ENCODE measurements at places on chromosomes 6 and 20.

GRCh38 chr20:43946659-43947315, 32.1 kb downstream of the TOX2 start:
- DNase-seq, result no peak

- no peak for DNase-seq
Observed at GRCh38 chr6:1611572-1612298, 2.0 kb downstream of the FOXC1 start.

DNA sequence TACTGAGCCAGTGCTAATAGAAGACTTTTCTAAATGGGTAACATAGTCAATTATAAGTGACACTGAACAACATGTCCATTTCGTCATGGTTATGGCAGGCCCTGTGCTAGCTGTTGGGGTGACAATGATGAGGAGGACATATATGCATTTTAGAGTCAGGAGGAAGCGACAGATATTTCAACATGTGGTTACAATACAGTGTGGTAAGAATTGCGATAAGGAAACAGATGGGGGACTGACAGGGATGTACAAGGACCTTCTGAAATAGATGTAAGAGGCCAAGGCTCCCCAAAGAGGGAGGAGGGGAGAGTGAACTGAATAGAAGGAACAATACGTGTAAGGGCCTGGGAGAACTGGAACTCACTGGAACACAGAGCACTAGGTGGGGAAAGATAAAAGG, 11.7 kb downstream of the MMP24 start:
- DNase-seq, result no peak

DNA sequence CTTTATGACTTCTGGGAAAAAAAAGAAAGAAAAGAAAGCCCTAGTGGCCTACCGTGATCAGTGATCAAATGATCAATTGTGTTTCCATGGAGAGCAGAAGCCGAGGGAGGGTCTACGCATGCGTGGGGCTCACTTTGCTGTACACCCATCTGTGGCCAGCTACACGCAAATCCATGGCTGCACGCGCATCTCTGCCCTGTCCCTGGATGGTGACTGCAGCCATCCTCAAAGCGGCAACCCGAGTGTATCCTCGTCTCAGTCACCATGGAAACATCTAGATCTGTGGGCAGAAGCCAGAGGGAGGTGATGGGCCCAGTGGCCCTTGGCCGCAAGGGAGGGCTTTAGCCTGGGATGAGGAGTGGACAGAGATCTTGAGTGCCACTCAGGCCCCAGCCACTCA, 785 bp upstream of the ULBP3 start:
- DNase-seq, result no peak

DNA sequence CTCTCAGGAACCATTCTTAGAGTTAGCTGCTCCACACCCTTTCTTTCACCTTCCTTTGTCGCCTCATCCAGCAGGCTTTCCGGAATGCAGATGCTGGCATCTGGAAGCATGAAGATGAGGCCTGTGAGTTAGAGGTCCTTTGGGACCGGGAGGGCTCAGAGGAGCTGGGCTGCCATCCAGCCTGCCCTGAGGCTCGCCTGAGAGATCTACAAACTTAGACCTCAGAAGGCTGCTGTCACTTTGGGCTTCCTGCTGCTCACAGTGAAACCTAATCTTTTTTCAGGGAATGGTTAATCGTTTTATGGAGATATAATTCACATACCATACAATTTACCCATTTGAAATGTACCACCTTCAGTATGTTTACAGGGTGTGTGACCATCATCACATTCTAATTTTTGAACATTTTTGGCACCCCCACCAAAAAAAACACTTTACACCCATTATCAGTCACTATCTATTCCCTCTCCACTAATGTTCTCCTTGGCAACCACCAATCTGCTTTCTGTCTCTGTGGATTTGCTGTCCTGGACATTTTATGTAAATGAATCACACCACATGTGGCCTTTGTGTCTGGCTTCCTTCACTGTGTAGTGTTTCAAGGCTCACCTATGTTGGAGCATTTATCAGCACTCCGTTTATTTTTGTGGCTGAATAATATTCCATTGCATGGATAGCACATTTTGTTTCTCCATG, 20.0 kb upstream of the MPC1 start:
- no peak for DNase-seq

DNA sequence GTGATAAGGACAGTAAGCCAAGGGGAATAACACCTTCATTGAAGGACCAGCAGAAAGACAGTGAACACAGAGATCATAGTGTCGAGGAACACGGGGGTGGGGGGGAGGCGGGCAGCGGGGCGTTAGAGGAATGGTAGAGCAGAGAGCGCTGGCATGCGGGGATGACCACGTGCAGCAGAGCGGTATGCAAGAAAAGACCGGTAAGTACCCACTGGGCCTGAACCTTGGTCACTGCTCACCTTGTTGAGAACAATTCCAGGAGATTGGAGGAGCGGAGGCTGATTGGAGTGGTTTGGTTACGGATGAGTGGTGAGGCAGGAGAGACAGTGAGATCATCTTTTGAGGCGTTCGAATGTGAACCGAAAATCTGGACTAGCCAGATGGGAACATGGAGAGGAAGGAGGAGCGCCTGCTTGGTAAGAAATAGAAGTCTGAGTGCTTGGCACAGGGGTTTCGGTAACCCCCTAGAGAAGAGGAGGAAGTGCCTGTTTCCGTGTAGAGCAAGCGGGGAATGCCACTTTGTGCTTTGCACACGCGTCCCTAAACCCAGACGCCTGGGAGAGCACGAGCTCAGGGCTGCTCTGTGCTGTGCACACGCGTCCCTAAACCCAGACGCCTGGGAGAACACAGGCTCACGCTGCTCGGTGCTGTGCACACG, 70.0 kb downstream of the FAM120B start:
- DNase-seq, result no peak

DNA sequence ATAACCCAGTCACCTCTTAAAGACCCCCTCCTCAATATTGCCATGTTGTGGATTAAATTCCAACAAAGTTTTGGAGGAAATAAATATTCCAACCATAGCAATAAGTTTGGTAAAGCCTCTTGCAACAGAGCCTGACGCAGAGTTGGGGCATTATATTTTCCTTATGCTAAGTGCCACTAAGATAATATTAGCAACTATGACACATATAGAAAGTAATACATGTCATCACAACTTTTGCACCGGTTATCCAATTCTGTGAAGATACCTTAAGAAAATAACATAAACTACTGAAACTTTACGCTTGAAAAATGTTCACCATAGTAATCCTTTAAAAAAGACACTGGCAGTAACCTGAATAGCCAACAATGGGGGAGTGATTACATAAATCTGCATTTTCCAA, 52.2 kb upstream of the TRERF1 start:
- no peak for DNase-seq

DNA sequence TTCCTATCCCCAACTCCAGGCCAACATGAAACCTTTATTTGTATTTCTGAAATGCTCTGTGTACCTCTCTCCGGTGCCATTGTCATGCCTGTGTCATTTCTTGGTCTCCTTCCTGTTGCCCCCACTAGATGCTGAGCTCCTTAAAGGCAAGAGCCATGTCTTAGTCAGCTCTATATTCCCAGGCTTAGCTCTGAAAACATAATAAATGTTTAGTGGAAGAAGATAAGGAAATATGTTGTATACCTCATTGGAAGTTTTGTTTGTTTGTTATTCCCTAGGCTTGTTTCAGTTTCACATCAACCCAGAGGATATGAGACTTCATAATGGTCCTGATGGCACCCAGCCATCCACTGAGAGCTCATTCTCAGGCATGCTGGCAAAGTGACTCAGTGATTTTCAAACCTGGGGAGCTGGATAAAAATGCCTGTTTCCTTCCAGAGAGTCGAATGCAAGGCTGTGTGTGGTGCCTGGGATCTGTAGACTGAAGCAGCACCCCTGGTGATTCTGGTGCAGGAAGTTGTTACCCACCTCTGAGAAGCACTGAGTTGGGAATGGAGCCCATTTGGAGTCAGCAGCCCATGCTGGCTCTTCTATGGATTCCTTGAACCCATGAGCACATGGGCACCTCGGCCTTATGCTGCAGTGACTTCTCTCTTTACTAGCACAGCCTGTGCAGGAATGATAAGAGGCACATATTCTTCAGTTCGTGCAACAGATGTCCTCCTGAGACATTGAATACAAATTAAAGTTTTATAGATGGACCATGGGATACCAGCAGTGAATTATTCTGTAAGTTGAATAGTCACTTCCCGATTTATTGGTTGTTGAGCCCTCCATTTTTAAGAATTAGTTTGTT, 205.2 kb downstream of the FARS2 start:
- DNase-seq, result no peak

DNA sequence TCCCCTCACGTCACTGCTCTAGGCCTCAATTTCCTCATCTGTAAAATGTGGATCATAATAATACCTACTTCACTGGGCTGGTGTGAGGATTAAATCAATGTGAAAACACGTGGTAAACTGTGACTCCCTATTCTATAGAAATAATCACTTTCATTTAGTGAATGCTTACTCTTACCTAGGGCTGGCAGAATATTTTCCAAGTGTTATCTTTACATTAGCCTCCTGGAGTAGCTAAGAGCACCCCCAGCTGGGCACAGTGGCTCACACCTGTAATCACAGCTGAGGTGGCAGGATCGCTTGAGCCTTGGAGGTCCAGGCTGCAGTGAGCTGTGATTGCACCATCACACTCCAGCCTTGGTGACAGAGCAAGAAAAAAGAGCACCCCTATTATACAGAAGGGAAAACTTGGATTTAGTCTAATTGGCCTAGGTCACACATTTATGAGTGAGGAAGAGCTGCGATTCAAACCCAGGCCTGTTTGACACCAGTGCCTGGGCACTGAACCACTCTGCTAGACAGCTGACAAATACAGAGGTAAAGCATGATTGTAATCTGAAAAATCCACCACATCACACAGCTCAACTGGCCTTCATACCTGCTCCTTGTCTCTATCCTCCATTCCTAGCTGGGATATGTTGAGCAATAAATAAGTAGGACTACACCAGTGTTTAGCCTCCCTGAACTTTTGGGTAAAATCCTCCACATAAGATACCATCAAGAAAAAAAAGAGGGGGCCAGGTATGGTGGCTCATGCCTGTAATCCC, 1.4 kb upstream of the SNTA1 start:
- peak; percentile 41 for DNase-seq

- DNase-seq, result no peak
Observed at GRCh38 chr6:35558571-35558970, 45.9 kb upstream of the TULP1 start.

DNA sequence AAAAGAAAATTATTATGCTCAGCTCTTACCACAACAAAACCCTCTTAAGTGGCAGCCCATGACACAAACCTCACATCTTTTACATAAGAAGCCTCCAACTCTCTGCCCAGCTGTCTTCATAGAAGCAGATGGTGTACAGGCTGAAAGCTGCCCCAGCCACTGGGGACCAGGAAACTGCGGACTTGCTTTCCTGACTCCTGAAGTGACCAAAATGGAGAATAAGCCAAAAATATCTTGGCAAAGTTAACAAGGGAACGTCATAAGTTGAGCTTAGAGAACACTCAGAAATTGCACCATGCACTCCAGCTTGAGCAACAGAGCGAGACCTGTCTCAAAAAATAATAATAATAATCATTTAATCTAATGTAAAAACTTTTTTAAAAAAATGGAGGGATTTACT, 160.3 kb upstream of the CDYL start:
- DNase-seq, result no peak

GRCh38 chr6:133241086-133241900, at the start of gene EYA4:
Gene EYA4, plus strand, starts transcription at chr6:133241357. Its CDS starts 33,424 bp downstream, at chr6:133274781.
- DNase-seq, result peak; percentile 18

GRCh38 chr6:115487331-115487730, 573.4 kb downstream of the FRK start:
- DNase-seq, result no peak

DNA sequence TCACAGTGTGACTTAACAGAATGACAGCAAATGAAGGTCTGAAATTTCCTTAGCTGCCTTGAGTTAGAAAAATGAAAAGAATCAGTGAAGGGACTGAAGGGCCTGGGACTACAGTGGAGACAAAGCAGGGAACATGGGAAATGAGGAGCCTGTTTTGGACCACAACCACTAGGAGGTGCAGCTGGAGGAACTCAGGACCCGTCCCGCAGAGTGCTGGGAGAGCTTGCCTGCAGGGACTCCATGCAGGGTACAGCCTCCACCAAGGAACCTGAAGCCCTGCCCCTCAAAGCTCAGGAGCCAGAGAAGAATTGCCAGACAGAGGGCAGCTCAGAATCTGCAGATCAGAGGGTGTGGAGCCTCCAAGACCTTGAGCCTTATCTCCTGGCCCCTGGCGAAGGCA, 50.7 kb downstream of the LRFN2 start:
- DNase-seq, result no peak

- no peak for DNase-seq
Observed at GRCh38 chr6:112400282-112400681, 53.2 kb downstream of the RFPL4B start.

DNA sequence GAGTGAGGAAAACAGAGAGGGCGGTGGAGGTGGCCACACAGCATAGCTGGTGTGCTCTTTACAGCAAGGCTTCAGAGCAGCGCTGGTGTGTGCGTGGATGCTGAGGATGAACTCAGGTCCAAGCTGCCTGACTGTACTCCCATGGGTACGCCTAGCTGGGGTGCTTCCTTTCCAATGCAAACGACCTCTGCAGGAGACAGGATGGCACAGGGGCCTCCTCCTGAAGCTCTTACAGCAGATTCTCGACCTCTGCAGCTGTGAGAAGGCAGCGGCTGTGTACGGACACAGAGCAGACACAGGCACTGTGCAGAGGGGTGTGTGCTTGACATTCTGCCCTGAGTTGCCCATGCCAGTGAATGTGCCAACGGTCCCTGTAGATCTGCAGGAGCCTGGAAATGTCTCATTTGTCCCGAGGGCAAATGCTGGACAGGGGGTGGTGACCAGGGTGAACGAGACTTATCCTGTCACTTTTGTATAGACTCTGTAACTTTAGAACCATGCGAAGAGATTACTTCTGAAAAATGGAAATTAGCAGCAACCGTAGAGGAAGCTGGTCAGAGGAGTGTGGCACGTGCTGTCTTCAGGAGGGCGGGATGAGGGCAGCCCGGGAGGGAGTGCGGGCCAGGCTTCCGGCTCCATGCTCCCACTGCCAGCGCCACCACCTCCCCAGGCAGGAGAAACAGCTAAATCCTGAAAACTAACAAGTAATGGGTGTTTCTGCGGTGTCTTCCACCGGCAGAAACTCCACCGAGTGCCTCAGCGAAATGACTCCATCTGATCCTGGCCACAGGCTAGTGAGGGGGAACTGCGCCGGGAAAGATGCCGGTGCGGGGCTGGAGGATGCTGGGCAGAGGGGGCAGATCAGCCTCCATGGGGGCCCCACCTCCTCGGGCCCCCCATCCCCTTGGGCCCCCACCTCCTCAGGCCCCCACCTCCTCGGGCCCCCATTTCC, 120.9 kb upstream of the RPS6KA2 start:
- no peak for DNase-seq

- DNase-seq, result no peak
Observed at GRCh38 chr20:16472045-16472872, 101.0 kb downstream of the KIF16B start.

GRCh38 chr6:148516617-148517016, 174.0 kb downstream of the SASH1 start:
- DNase-seq, result no peak

GRCh38 chr6:56814802-56815201, 140.1 kb upstream of the BEND6 start:
- no peak for DNase-seq

GRCh38 chr6:149766156-149766769, 16.7 kb downstream of the PCMT1 start:
- no peak for DNase-seq
